Astrocyte of the cerebellum (primary cell): ENCODE measurements at places on chromosomes 11 and 22.
A peak's percentile ranks its signal among the peaks of the same experiment; 100 is the strongest.

DNA sequence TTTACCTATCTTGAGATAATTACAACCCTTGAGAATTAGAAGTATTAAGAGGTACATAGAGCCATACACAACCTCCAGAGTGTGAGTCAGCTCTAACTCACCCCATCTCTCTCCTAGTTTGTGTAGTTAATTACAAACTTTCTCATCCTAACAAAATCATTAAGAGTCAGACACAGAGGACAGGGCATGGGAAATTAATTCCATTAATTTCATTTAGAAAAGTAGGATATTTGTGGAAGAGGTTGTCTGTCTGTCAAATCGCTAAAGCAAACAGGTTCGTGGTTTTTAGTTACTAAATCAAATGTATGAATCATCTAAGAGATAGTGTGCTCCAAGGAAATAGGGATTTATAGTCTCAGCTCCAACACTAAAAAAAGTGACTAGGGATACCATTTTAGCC, 1261.4 kb upstream of the TENM4 start:
- no peak for DNase-seq

DNA sequence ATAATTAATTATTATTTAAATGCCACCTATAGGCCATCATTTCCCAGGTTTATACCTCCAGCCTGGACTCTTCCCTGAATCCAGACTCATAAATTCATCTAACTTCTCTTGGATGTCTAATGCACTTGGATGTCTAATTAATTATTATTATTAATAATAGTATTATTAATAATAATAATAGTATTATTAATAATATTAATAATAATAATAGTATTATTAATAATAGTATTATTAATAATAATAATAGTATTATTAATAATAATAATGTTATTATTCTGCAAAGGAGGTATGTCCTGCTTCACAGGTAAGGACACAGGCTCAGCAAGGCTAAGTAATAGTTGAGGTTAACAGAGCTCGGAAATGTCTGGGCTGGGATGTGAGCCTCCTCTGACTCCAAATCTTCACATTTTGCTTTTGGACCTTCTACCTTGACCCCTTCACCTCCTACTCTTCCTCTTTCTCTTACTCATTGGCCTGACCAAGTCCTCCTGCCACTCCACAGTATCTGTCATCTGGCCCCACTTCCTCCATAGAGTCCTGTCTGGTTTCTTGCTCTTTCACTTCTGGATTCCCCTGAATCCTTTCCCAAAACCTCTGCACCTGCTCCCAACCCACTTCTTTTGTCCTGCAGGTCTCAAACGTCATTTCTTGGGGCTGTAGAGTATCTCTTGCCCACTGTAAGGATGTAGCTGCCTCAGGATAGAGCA, 8.0 kb downstream of the RIBC2 start:
- no peak for DNase-seq

DNA sequence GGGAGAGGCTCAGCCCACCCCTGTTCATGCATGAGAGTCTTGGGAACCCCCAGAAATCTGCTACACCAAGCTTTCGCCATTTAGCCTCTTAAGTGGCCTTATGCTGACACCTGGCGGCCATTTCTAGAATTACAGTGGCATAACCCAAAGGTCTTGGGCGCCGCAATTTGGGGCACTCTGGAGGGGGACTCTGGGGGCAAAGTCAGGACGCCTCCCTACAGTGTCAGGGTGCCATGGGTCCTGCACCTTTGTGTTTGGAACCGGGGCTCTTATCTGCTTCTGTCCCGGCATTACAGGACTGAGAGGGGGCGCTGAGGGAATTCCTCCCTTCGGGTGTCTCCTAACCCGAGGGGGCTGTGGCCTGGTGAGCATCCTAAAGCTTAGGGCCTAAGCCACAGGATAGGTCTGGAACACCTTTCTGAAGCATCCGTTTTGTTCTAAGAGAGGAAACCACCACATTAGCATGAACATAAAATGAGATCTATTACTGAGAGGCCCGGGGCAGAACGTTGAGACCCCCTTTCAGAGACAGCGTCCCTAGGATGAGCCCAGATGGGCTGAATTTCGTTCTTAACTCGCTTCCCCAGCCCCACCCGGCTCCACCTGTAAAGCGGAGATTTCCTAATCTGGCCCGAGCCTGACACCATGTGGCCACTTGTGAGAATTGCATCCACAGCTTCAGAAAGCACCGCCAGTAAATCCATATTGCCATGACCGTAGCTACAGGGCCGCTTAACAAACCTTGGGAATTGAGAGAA, 9.3 kb downstream of the INS start:
- peak; percentile 53 for DNase-seq

- peak; percentile 84 for DNase-seq
These were observed 101.0 kb downstream of the PTPRJ start for GRCh38 chr11:48081151-48082010.

DNA sequence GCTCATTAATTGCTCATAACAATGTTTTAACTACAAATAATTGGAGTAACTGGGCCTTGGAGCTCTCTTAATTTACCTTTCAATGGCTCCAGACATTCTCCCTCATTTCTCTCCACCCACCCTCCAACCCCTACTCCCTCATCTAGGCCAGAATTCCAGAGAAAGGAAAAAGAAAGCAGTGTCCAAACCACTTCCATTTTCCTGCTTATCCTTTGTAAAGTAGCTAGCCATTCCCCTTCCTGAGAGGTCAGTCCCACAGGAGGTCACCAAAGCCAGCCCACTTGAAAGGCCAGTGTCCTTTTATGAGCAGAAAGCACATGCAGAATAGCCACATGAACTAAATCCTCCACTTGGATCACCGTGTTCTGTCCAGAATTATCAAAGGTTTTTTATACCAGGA, 404.8 kb upstream of the FAT3 start:
- DNase-seq = no peak

- DNase-seq = no peak
These were observed 9.9 kb upstream of the CELSR1 start for GRCh38 chr22:46547179-46547882.

- no peak for DNase-seq
These were observed 107.8 kb downstream of the CD44 start for GRCh38 chr11:35246745-35247144.

GRCh38 chr22:28379951-28380350, 299.7 kb downstream of the TTC28 start:
- DNase-seq = no peak

- no peak for DNase-seq
These were observed 16.2 kb downstream of the P2RY6 start for GRCh38 chr11:73288192-73288872.

DNA sequence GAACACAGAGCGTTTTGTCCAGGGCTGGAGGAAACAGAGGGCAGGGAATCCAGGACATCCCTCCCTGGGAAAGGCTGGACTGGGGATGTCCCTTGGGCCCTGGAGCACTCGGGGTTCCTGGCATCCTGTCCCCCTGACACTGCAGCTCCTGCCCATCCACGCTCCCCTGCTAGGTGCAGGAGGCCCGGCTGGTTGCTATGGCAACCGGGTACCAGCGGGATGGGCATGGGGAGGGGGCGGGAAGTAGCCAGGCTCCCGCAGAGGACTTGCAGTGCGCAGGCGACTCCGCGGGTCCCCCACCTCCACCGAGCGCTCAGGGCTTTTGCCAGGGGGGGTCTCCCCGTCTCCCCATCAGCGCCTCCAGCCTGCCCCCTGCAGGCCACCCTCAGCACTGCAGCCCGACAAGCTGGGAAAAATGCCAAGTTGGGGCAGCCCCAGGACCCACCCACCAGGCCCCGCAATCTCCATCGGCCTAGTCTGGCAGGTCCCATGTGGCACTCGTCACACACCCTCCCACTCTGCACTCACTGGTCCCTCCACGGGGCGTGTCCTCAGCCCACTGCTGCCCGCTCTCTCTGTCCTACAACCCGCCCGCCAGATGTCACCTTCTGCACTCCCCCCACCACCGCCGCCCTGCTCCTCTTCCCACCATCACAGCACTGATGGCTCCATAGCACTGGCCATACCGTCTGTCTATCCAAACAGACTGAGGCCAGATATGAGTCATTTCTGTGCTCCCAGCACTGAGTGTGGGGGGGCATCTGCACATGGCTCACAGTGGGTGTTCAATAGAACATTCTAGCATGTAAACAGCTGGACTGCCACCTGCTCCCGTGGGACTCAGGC, 31.5 kb downstream of the KIAA0930 start:
- no peak for DNase-seq

GRCh38 chr11:12587333-12587991, 86.8 kb upstream of the TEAD1 start:
- peak; percentile 13 for DNase-seq

DNA sequence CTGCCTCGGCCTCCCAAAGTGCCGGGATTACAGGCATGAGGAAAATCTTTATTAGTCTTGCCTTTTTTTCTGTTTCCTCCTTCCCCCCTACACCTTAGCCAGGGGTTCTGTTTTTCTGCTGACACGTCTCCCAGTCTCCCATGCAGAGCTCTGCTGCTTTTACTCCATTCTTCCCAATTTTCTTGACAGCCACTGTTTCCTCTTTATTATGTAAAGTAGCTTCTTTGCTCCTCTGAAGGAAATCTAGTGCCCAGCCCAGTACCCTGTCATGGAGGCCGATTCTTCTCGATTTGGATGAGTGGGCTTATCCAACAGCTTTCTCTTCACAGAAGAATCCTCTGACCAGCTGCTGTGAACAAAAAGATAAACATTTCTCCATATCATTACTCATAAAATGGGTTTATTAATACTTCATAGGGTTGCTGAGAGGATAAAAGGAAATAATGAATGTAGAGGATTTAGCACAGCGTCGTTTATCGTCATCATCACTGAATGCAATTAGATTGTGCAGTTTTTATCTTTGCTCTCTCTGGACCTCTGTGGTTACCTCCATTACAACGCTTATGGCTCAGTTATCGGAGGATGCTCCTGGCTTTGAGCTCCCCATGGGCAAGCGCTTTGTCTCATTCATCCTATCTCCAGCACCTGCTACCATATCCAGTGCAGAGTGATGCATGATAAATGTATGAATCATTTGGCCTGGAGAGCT, 375.6 kb upstream of the C11orf87 start:
- no peak for DNase-seq
